ENCODE measurements at places on chromosomes 4 and X.

- no peak for DNase-seq
Measured at GRCh38 chrX:43493756-43494155, 162.3 kb upstream of the MAOA start.

DNA sequence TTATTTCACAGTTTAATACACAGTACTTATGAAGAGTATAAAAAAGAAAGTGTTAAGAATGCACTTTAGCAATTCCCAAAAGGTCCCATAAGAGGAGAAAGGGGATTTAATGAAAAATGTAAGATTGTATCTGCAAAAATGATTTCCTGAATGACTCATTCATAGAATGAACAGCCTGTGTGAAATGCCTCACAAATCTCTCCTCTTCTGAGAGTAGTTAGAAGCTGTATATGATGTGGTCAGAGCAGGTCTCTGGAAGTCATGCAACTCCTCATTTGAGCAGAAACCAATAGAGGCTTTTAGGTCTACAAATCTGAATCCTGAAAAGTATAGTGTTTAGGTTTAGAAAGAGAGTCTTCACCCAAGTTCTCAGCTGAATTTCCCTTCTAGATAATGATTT lies 381.3 kb upstream of the INTU start:
- no peak for DNase-seq

DNA sequence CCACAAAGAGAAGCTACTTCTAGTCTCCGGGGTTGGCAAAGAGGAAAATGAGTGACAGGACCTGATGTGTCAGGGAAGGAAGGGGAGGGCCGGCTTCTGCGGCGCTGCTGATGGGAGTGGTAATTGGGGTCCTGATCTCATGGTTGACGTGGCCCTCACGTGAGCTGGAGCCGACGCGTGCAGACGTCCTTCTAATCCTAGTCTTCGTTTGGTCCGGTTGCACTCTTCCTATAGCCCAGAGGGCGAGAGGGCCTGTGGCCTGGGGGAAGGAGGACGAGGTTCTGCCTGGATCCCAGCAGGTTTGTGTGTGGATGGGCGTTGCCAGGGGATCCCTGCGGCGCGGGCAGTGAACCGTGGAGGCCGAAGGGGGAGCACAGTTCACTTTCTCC lies at the start of gene ARMCX1:
TSS of gene ARMCX1 (plus strand) at position 186 of the 389 bp plus-strand sequence. CDS start 2,384 bp downstream, outside the sequence.
- DNase-seq, result no peak

DNA sequence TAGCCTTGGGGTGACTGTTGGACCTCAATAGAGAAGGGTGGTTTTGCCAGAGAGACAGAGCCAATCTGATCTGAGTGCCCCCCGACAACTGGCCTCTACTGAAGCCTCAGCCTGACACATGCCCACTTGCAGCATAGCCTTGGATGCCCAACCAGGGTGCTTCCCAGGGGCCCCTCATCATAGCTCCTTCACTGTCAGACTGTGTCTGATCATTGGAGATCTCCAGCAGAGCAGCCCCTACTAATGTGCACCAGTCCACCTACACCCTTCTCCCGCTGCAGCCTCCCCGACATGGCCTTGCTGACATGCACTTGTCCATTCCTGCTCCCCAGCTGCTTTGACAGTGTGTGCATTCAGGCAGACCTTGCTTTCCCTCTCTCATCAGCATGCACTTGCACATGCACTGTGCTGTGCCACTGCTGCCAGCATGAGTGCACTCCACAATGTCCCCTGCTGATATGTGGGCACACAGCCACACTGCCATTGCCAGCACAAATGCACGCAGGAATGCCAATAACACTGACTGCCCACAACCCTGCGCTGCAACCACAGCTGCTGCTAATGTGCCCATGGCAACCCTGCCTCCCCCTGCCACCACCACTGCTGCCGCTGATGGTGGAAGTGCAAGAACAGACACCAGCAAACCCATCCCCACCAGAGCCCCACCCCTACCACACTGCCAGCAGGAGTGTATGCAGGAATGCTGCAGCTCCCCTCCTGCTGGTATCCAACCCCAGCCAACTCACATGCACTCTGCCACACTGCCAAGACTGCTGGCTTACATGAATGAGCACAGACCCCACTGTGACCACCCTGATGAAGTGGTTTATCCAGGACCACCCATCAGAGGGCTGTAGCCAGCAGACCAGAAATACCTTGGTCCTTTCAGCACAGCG lies 68.1 kb upstream of the ZMAT1 start:
- no peak for DNase-seq

DNA sequence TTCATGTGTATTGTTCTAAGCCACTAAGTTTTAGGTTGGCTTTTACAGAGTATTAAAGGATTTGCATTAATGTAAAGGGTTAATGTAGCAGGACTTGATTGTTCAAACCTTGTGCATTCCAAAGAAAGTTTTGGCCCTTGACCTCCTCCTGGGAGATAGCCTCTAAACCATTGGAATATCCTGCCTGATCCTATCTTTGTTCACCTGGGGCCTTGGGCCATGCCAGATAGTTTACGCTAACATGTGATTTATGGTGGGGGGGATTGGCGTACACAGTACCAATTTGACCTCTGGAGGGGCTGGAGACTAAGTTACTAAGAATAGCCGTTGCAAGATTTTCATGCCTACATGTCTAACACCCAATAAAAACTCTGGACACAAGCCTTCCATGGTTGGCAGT lies 1002.7 kb upstream of the PABPC4L start:
- DNase-seq, result no peak

DNA sequence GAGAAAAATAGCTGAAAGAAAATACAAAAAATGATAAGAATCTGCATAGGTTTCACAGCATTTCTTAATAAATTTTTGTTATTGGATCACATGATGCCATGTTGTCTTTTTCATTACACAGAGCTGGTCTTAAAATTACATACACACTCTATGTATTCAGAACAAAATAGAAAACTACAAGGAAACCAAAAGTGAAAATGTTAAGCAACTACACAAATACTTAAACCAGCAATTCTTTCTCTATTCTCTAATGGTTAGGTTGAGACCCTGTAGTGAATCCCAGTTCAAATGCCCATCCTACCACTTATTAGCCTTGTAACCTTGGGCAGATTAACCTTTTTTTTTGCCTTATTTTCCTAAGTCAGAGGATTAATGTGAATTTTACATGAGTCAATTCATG lies 2311.2 kb downstream of the PCDH7 start:
- no peak for DNase-seq

DNA sequence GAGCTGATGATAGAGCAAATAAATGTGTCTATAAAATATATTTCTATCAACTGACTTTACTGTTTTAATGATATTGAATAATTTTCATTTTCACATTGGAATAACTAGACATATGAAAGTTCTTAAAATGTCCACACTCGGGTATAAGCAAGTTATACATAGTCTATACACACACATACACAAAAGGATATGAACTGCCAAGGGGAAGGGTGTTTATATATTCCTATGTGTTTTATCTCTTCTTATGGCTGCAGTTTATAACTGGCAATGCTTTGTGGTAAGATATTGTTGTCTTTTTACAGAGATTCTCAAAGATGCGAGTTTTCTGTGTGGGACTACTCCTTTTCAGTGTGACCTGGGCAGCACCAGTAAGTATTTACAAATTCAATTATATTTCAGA lies 1.6 kb downstream of the MEPE start:
- DNase-seq, result no peak

- no peak for DNase-seq
Measured at GRCh38 chr4:40788331-40788730, 38.6 kb downstream of the NSUN7 start.

DNA sequence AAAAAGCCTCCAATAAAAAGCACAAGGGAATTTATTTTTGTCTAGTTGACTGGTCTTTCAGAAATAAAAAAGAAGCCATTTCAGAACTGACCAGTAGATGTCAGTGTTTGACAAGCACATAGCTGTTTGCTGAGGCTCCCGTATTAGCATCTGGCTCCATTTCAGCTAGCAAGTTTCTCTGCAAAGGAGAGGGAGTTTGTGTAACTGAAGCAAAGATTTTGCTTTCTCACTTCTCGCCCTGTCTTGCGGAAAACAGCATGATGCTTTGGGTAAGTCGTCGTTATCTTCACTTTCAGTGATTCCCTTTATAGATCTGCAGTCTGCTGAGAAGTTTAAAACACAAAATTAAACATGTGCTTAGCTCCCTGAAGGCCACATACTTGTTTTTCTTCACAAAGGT lies 85.5 kb downstream of the CT47B1 start:
- DNase-seq, result no peak

- DNase-seq, result no peak
Measured at GRCh38 chrX:133530960-133531359, 115.7 kb upstream of the GPC4 start.

- DNase-seq, result no peak
Measured at GRCh38 chr4:177968817-177969442, 526.7 kb upstream of the AGA start.

- no peak for DNase-seq
Measured at GRCh38 chrX:40240844-40241243, 143.1 kb upstream of the BCOR start.

- DNase-seq, result no peak
Measured at GRCh38 chrX:46255046-46255445, 290.2 kb downstream of the ZNF674 start.

DNA sequence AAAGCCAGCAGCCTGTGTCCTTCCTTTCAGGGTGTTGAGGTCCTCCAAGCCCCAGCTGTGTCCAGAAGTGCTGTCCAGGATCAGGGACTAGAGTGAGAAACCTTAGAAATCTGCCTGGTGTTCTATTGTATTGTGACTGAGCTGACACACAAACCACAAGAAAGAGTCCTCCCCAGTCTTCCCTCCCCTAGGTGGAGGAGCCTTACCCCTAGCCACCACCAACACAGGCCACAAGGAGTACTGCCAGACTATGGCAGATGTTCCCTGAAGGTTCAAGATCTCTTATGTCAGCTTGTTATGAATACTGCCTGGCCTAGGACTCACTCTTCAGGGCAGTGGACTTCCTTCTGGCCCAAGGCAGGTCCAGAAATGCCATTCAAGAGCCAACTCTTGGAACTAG lies 514.1 kb upstream of the PITX2 start:
- DNase-seq, result no peak

- no peak for DNase-seq
Measured at GRCh38 chr4:142846108-142846728, at the start of gene INPP4B. Gene INPP4B, minus strand, starts transcription at chr4:142846301.

- DNase-seq, result no peak
Measured at GRCh38 chr4:10734697-10735096, 50.1 kb upstream of the CLNK start.

DNA sequence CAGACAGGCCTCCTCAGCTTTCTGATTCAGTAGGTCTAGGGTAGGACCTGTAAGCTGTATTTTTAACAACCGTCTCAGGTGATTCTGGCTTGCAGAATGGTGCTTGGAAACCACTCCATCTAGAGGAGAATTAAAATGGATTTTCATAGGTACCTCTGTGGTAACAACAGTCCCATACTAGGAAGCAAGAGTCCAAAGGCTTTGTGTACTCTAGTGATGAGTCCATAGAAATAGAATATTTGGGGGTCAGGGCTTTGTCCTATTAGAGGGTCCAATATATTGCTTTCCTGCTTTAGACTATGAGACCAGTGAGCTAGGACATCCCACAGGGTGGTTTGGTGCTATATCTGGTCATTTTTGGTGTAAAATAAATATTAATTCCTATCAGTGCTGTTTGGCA lies 242.0 kb downstream of the SCFD2 start:
- DNase-seq, result no peak

DNA sequence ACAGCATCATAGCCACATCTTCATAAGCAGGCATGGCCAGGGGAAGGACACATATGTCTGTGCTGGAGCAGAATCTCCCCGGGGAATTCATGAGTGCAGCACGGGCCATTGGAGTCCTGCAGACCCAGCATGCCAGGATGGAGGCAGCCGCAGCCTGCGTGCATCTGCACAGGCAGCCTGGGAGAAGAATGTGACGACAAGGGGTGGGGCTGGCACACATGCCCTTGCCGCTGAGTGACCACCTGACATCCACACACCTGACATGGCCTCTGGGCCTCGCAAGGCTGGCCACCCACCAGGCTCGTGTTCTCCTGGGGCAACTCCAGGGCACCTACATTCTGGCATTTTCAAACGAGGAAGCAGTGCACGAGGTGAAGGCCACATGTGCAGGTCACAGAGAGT lies 66.2 kb upstream of the AFAP1 start:
- no peak for DNase-seq

DNA sequence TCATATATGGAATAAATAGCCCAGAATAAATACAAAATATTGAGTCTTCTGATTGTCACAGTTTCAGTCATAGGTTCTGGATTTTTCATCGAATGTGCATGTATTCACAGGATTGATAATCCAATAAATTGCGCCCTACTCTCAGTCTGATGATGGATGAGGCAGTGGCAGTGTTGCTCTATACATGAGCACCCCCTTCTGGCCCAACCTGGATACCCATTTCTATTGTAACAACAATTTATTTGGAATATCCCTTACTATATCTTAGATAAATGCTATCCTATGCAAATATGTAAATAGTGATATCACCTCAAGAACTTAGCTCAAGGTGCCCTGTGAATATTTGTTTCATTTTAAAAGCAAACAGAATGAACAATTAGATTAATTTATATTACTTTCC lies 733.7 kb upstream of the PABPC4L start:
- no peak for DNase-seq

- no peak for DNase-seq
Measured at GRCh38 chr4:184960505-184960971, 57.8 kb upstream of the HELT start.

DNA sequence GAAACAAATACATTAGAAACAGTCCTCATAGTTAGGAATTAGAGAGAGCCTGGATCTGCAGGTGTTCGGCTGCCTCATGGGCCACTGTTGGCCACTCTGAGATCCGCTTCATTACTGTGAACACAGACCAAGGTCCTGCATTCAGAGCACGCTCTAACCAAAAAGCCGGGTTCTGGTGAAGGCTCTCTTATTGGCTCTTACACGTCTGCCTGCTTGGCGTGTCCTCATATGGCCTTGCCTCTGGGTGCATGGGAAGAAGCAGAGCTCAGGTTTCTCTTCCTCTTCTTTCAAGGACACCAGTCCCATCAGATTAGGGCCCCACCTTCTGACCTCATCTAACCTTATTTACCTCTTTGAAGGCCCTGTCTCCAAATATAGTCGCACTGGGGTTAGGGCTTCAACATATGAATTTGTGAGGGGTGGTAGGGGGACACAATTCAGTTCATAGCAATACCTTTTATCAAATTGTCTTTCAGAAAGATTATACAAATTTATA lies 37.1 kb upstream of the ELF2 start:
- no peak for DNase-seq

DNA sequence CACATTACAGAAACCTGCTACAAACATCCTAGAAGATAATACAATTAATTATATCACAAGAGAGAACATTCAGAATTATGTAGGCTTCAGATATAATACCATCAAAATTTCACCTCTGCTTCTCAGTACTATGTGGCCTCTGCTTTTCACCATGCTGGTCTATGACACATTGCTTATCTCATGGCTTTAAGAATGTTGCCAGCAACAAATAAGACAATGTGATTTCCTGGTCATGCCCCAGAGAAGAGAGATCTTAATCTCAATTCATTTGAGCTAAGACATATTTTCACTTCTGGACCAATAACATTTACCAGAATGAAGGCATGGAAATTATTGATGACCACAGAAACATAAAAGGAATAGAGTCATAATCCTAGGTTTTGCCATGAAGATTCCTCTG lies 1233.4 kb upstream of the ADGRL3 start:
- DNase-seq, result no peak

DNA sequence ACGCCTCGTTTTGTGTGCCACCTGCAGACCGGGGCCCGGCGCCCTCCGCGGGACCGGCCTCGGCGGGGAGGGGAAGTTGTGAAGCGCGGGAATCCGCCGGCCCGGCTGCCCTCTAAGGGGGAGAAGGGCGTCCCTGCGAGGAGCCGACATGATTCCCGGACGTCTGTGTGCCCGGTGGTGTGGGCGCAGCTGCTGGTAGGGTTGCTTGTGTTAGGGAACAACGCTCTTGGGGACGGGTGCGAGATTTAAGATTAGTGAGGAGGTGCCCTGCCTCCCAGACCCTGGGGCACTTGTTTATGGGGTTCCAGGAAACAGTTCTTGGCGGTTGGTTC lies 627 bp downstream of the CDKN2AIP start:
- no peak for DNase-seq
